ENCODE measurements at places on chromosomes 5 and 9. TPM values are rescaled to one million over a fixed set of nuclear protein-coding genes. Genes with fewer than 3 reads are reported as not detected.

DNA sequence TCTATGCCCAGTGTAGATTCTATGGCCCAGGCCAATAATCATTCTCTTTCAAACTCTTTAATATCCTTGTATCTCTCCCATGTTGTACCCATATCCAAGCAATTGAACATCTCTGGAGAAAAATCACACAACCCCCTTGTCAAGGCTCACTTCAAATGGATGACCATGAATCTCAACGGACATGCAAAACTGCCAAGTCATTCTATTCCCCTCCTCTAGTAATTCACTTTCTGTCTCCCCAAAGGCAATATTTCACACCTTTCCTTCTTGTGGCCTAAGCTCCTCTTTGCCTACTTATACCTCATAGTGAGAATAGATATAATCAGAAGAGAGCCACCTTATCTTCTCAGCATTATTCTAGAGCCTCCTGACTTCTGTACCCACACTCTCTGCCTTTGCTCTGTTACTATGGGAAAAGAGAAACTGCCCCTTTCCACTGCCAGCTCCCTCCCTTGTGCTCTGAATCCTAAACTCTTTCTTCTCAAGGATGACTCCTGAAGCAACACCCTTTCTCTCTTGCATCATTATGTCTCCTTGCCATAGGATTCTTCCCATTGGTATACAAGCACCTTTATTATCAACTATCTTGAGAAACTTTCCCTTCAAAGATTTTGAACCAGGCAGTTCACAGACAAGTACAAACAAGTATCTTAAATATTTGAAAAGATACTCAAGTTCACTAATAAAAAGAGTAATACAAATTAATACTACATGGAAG is 66.1 kb downstream of the RPS23 start:
- no peaks in the 10 kb centered on the region for H3K36me3 ChIP-seq
- no peak overlapping the region for H3K27ac ChIP-seq
- H3K4me3 ChIP-seq, result no peak overlapping the region

TRIM41 gene
- total RNA-seq, result 31.3 TPM

DNA sequence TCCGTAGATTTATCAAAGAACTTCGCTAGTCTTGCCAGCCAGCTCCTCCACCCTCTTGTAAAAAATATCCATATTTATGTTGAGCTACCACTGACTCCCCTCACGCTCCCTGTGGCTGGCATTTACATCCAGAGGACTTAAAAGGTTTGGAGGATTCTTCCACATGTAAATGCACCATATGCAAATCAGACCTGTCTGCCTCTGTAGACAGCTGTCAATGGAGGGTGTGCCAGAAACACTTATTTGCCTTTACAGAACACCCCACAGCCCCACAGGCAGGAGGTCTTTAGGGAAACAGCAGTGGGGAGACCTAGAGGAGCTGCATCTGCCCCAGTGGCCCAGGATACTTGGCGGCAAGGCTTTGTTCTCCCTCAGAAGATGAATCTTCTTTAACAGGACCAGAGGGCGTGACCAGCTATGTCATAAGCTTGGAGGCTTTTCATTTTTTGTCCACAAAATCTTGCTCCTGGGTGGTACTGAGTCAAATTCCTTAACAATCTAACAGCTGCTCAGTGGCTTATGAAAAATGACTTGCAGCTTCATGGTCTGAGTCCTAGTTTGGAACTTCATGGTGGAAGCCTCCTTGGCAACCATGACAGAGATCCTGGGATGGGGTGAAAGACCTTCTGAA is 535.8 kb downstream of the EBF1 start:
- H3K4me3 ChIP-seq, result no peak overlapping the region
- no peak for DNase-seq
- no peaks in the 10 kb centered on the region for H3K36me3 ChIP-seq
- no peaks in the 10 kb centered on the region for H3K27me3 ChIP-seq

ISL1 gene
- total RNA-seq, result 6.4 TPM

KCNN2 gene
- total RNA-seq, result 4.7 TPM

FOXD4 gene
- total RNA-seq, result not detected

- H3K4me1 ChIP-seq, result no peaks in the 10 kb centered on the region
- no peaks in the 10 kb centered on the region for H3K27me3 ChIP-seq
- no peaks in the 10 kb centered on the region for H3K36me3 ChIP-seq
- H3K4me3 ChIP-seq, result no peak overlapping the region
These were observed 415.4 kb downstream of the CDH9 start for GRCh38 chr5:26622947-26623346.

DNA sequence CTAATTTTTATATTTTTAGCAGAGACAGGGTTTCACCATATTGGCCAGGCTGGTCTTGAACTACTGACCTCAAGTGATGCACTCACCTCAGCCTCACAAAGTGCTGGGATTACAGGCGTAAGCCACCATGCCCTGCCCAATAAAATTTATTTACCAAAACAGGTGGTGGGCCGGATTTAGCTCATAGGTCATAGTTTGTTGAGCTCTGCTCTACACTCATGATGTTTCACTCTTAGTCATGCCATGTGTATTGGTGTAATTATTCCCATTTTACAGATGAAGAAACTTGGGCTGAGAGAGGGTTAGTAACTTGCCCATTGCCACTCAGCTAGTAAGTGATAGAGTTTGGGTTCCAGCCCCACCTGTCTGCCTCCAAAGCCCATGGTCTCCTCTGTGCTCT is 93.1 kb upstream of the WWC1 start:
- H3K36me3 ChIP-seq, result peaks cover 11% of the 10 kb centered on the region
- no peak for DNase-seq
- no peaks in the 10 kb centered on the region for H3K27me3 ChIP-seq
- no peak overlapping the region for H3K4me3 ChIP-seq
- no peak overlapping the region for H3K27ac ChIP-seq
- no peaks in the 10 kb centered on the region for H3K4me1 ChIP-seq

- DNase-seq, result no peak
- no peaks in the 10 kb centered on the region for H3K4me1 ChIP-seq
- H3K27me3 ChIP-seq, result peaks cover 4% of the 10 kb centered on the region
- H3K4me3 ChIP-seq, result no peak overlapping the region
- H3K36me3 ChIP-seq, result no peaks in the 10 kb centered on the region
These were observed 405.4 kb downstream of the TMEM232 start for GRCh38 chr5:110321117-110321516.

GRCh38 chr5:33476992-33477391 is 36.2 kb downstream of the TARS1 start:
- peaks cover 52% of the 10 kb centered on the region for H3K36me3 ChIP-seq
- H3K4me3 ChIP-seq, result no peak overlapping the region

PDE6A gene
- total RNA-seq, result not detected

DNA sequence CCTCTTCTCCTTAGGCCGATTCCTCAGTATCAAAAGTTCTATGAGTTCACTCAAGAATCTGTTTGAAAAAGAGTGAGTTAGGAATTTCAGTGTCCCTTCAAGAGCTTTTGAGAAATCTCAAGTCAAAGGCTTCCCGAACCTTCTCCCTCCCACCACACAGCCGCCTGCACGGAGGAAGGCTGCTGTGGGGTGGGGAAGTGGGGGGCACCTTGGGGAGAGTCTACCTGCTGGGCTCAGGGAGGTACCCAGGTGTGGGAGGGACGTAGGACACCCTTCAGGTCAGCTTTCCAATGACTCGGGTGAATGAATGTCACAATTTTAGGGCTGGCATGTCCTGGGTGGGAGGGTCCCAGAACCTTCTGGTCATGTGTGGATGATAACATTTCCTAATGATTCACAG is 17.5 kb downstream of the CXCL14 start:
- no peak overlapping the region for H3K27ac ChIP-seq
- H3K27me3 ChIP-seq, result peaks cover 9% of the 10 kb centered on the region
- H3K4me1 ChIP-seq, result no peaks in the 10 kb centered on the region
- H3K36me3 ChIP-seq, result no peaks in the 10 kb centered on the region
- no peak overlapping the region for H3K4me3 ChIP-seq

CDH18 gene
- total RNA-seq, result 0.23 TPM

- no peak overlapping the region for H3K27ac ChIP-seq
- H3K27me3 ChIP-seq, result no peaks in the 10 kb centered on the region
- no peaks in the 10 kb centered on the region for H3K4me1 ChIP-seq
These were observed 53.7 kb upstream of the PIP5K1B start for GRCh38 chr9:68651280-68651893.

DNA sequence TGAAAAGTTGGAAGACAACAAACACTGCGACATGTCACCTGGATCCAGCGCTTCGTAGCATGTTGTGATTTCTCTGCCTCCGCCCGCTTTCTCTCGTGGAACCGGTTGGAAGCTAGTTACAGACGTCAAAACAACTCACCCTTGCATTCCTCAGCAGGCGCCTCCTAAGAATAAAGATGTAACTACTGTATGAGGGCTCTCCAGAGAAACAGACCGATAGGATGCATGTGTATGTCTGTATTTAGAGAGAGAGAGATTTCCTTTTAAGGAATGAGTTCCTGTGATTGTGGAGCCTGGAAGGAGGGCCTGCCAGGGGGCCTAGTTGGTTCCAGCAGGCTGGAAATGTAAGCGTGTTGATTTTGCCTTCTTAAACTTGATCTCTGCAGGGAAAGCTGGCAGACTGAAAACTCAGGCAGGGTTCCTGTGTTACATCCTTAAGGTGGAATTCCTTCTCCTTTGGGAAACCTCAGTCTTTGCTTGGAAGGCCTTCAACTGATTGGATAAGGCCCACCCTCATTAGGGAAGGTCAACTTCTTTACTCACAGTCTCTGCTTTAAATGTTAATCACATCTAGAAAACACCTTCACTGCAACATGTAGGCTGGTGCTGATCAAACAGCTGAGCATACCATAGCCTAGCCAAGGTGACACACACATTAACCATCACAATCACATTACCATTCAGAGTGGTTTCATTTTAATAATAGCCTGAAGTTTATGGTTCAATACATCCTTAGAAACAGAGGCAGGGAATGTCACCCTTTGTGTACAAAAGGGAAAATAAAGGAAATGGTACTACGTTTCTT is 163.8 kb downstream of the SYK start:
- peaks cover 18% of the 10 kb centered on the region for H3K4me1 ChIP-seq
- no peak for DNase-seq
- H3K4me3 ChIP-seq, result no peak overlapping the region

GRCh38 chr9:13845460-13845859 is 468.5 kb downstream of the NFIB start:
- no peaks in the 10 kb centered on the region for H3K27me3 ChIP-seq
- no peak overlapping the region for H3K4me3 ChIP-seq
- H3K27ac ChIP-seq, result no peak overlapping the region
- H3K36me3 ChIP-seq, result no peaks in the 10 kb centered on the region
- no peak for DNase-seq

ARHGEF39 gene
- 21.4 TPM for total RNA-seq

GRCh38 chr5:107365320-107366109 is 305.2 kb downstream of the EFNA5 start:
- H3K27ac ChIP-seq, result peak overlapping the region; percentile 87
- H3K27me3 ChIP-seq, result no peaks in the 10 kb centered on the region
- H3K36me3 ChIP-seq, result no peaks in the 10 kb centered on the region
- H3K4me3 ChIP-seq, result no peak overlapping the region

DNA sequence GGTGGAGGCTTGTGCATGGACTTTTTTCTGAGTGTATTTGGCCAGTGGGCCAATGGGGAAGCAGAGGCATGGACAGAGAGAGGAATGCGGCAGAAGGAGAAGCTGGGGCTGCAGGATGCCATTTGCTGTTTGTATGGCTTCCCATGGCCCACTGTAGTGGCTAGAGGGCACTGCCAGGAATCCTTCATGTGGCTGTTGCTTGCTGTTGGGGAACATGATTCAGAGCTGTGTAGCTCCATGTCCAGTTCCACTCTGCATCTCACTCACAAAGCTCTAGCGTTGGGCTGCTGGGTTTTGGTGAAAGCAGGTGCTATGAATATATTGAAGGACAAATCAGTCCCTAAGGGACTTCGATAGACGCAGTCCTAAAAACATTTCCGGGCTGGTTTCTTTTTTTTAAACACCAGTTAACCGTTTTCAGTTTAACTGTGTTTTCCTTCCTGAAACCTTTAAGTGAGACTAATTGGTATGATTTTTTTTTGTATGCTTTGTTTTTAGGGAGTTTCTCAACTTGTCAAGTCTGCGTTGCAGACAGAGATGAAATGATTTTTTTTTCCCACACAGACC is 51.3 kb downstream of the SLC22A5 start:
- no peak overlapping the region for H3K4me3 ChIP-seq
- no peaks in the 10 kb centered on the region for H3K4me1 ChIP-seq
- no peak overlapping the region for H3K27ac ChIP-seq
- no peaks in the 10 kb centered on the region for H3K36me3 ChIP-seq
- no peaks in the 10 kb centered on the region for H3K27me3 ChIP-seq
- DNase-seq, result no peak

DNA sequence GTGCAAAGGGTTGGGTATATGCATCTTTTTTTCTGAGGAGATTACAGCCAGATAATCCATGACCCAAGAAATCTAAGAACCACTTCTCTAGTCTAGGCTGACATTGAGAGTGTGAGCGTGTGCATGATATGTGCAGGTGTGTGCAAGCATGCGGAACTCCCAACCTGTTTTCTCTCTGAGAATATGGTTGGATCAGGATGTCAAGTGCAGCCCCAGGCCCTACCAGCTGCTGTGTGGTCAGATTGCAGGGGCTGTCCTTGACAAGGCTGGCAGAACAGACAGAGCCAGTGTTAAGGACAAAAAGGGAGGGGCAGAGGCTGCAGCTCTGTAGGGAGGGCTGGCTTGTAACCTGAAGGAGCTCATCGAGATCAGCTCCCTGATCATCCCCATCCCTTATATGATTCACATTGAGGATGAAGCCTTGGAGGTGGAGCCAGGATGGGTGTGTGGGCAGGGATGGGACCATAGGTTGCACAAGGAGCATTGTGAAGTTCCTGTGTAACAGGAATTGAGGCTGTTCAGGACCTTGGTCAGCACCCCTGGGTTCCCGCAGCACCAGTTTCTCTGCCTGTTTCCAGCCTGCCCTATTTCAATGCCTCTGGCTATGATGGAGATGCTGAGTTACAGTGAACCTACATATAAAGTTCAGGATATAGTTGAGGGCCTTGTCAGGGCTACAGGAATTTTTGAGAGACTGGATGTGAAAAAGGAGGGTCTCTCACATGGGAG is 52.6 kb upstream of the ARAP3 start:
- H3K27ac ChIP-seq, result no peak overlapping the region
- no peaks in the 10 kb centered on the region for H3K4me1 ChIP-seq
- no peak overlapping the region for H3K4me3 ChIP-seq
- H3K27me3 ChIP-seq, result no peaks in the 10 kb centered on the region

- no peak for DNase-seq
- H3K27me3 ChIP-seq, result no peaks in the 10 kb centered on the region
- H3K36me3 ChIP-seq, result no peaks in the 10 kb centered on the region
- H3K27ac ChIP-seq, result no peak overlapping the region
- H3K4me1 ChIP-seq, result no peaks in the 10 kb centered on the region
These were observed 20.6 kb downstream of the EDIL3 start for GRCh38 chr5:84364043-84364442.
